ENCODE measurements at places on chromosomes 5 and 9.

DNA sequence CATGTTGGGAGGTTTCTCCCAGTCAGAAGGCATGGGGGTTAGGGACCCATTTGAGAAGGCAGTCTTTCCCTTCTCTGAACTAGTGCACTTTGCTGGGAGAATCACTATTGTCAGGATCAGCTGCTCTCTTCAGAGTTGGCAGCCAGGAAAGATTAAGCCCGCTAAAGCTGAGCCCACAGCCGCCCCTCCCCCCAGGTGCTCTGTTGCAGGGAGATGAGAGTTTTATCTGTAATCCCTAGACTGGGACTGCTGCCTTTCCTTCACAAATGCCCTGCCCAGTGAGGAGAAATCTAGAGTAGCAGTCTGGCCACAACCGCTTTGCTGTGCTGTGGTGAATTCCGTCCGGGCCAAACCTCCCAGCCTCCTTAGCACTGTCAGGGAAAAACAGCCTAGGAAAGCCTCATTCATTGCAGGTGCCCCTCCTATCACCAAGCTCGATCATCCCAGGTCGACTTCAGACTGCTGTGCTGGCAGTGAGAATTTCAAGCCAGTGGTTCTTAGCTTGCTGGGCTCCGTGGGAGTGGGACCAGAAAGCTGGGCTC, 69.8 kb downstream of the CNTLN start:
- DNase-seq = no peak

- DNase-seq = no peak
Measured at GRCh38 chr5:143796125-143796524, 15.8 kb upstream of the HMHB1 start.

GRCh38 chr5:43771611-43772031, 168.6 kb downstream of the NNT start:
- no peak for DNase-seq

DNA sequence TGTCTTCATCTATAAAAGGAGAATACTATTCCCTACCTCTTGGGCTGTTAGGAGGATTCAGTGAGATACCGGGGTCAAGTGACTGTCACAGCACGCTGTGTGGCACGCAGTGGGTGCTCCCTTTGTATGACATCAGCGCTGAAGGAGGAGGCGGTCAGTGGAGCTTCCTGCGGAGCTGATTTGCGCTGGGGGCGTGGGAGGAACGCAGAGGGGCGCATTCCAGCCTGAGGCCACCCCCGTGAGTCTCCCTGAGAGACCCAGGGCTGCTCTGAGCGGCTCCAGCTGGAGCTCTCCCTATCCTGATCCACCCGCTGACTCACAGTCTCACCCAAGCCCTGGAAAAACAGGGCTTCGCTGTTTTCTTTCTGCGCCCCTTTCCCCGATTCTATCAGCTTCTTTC, 24.3 kb upstream of the NEURL1B start:
- no peak for DNase-seq

DNA sequence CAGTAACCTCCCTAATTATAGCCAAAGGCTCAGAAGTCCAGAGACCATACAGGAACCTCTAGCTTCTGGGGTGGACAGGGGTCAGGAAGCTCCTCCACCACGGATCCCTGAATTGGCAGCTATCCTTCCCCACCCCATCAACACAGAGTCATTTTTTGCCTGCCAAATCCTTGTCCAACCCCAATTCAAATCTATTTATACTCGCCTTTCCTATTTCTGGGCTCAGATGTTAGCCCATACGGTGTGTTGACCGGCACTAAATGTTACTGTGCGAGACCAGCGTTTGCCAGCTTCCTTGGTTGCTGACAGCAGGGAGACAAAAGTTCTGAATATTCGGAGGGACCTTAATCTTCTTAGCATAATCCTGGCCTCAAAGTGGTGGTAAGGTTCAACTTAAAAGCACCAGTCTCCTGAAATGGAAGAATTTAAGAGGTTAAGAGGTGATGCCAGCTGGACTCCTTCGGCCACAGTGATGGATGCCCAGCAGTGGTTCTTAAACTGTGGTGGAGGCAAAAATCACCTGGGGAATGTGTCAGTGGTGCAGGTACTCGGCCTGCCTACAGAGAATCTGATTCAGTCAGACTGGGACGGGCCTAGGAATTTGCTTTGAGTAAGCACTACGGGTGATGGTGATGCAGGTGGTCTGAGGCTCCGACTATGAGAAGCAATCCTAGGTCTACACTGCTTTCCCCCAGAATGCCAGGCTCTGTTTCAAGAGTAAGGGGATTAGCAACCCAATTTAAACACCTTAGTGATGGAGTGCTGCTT, 204.8 kb upstream of the MEF2C start:
- DNase-seq = no peak

GRCh38 chr5:157818368-157818767, 40.6 kb downstream of the CLINT1 start:
- DNase-seq = no peak

DNA sequence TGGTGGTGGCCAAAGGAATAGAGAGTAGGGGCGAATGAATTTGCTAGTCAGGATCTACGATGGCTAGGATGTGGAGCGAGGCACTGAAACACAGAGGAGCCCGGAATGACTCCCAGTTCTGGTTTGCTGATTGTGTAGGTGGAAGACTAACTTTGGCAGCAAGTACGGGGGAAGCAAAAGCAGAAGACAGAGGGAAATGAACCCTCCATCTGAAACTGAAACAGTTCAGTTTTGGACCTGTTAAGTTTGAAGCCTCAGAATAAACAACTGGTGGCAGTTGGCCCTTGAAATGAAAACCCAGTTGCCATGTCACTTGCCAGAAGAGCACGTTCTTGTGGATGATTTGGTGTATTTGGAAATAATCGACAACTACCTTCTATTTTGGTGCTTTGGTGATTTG, 15.4 kb upstream of the SMIM15 start:
- DNase-seq = no peak

DNA sequence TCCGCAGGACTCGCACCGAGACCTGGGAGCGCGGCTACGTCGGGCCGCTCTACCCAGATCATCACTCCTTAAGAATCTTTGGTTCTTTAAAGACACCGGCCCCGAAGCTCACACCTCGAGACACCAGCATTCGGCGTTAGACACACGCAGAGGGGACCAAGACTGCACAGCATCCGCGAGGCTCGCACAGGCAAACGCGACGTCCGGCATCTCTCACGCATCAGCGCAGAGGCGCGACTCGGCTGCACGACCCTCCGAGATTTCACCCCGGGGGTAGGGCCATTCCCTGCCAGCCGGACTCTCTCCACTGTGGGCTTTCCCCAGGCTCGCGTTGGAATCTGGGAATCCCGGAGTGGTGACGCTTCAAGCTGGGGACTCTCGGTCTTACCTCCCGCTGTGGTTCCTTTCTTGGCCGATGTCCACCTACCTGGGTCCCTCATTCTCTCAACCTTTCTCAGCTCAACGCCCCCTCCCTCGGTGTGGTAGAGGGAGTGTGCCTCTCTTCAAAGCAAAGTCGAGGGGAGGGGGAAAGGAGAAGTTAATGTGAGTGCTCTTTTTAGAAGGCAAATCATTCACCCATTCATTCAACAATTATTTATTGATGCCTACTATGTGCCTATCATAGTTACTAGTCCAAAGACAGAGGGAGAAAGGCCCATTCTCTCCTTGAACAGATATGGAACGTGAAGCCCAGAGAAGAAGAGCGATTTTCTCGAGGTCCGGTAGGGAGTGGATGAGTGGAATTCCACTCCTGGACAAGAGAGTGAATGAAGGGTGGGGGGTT, 1.3 kb upstream of the HAND1 start:
- DNase-seq = no peak

GRCh38 chr5:119022017-119022745, 33.8 kb upstream of the DTWD2 start:
- no peak for DNase-seq

GRCh38 chr5:105735704-105736103, 1935.0 kb downstream of the EFNA5 start:
- no peak for DNase-seq

DNA sequence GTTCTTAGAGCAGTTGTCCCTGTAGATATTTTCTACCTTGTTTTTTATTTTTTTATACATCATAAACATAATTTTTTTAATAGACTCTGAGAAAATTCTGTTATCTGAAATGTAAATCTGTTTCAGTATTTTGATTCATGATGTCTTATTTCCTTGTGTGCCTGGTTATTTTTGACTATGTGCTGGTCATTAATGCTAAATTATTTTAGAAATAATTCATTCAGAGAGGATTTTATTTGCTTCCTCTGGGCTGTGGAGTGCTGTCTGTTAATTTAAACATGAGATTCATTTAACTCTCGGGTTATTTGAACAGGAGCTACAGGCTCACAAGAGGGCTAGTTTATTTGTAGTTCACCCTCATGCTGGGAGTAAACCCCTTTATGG, 124.3 kb upstream of the PITX1 start:
- DNase-seq = no peak

DNA sequence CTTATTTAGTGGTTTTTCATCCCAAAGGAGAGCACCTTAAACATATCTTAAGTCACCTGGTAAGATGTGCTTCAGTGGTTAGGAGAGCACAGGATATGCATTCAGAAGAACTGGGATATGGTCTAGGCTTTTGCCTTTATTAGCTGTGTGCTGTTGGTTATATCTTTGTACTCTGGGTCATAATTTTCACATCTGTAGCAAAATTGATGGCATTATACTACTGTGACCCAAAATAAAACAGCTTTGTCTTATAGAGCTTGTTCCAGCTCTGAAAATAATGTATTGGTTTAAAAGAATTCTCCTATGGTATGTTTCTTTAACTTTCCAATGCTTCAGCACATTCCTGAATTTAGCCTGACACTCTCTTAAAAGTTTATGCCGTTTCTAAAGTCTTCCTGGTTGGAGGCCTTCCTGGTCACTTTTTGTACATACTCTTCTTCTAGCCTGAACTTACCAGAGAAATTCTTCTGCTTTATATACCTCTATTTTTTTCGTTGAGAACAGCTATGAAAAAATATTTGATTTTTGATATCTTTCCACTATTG, 337.1 kb upstream of the MPDZ start:
- no peak for DNase-seq

DNA sequence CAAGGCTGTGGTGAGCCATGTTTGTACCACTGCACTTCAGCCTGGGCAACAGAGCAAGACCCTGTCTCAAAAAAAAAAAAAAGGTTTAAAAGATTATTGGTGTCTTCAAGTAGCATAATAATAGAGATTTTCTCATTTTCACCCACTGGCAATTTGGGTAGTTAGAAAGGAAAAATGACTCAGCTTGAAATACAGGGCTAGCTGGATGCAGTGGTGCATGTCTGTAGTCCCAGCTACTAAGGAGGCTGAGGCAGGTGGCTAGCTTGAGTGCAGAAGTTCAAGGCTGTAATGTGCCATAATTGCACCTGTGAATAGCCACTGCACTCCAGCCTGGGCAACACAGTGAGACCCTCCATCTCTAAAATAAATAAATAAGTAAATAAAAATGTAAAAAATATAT, 111.1 kb downstream of the ARRDC3 start:
- no peak for DNase-seq
